ENCODE measurements at places on chromosomes 3 and 15.

- no peak for DNase-seq
These were observed 131.3 kb upstream of the PRR20G start for GRCh38 chr3:127419182-127419581.

- DNase-seq: no peak
These were observed 30.5 kb downstream of the RFTN1 start for GRCh38 chr3:16482770-16483531.

DNA sequence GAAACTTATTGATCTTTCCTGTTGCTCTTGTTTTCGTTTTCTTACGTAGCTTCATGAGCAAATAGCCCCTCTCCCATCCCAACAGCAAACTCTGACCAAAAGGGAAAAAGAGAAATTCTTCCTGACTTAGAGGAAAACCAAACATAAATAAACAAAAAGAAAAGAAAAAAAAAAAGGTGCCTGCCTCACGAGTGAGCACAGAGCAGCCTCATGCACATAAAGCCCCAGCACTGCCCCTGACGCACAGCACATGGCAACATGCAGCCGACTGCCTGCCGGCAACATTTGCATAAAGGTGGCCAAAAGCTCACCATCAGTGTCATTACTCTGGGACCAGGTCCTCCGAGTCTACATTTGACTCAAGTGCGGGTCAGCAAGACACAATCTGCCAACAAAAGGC lies 6.4 kb downstream of the POC1A start:
- no peak for DNase-seq

DNA sequence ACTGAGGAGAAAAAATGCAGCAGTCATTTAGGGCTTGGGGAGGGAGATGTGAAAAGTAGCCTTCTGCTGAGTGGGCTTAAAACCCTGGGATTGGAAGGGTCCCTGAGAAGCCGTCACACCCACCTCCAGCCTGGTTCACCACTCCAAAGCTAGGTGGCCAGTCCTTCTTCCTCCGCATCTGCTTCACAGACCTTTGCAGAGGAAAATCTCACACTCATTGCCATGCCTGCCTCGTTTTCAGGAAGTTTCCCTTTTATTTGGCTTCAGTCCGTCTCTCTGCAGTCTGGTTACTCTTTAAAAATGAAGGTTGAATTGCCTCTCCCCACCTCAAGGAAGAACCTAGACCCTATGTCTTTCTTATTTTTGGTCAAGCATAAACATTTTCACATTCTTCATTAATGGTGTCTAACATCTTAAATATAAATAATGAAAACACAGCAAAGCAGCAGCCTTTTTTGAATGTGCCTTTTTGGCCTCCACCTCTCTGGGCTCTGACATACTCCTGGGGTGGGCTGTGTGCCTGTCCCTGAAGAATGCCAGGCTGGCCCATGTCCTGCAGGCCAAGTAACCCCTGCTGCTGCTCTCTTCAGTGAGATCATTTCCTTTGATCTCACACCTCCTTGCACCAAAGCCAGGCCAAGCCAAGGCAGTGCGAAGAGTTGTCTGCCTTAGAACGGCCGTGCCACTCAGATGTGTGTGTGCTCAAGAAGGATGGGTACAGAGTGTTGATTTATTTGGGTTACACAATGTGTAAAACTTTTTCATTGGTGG lies 11.0 kb downstream of the MRAS start:
- DNase-seq: no peak

DNA sequence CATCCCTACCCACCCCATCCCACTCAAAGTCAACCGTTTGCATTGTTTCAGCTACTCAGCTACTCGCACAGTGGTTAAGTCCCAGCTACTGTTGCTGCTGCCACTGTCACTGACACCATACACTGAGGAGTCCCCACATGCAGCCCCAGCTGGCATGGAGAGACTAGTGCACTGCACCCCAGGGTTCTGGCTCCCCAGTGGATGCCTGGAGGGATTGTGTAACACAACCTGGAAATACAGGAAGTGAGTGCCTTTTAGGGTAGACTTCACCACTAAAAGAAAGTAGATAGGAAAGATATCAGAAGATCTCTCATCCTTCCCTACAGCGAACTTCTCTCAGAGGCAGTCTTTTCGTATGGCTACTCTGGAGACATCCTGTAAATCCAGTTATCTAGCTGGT lies 169.2 kb upstream of the STRIT1 start:
- DNase-seq: no peak

DNA sequence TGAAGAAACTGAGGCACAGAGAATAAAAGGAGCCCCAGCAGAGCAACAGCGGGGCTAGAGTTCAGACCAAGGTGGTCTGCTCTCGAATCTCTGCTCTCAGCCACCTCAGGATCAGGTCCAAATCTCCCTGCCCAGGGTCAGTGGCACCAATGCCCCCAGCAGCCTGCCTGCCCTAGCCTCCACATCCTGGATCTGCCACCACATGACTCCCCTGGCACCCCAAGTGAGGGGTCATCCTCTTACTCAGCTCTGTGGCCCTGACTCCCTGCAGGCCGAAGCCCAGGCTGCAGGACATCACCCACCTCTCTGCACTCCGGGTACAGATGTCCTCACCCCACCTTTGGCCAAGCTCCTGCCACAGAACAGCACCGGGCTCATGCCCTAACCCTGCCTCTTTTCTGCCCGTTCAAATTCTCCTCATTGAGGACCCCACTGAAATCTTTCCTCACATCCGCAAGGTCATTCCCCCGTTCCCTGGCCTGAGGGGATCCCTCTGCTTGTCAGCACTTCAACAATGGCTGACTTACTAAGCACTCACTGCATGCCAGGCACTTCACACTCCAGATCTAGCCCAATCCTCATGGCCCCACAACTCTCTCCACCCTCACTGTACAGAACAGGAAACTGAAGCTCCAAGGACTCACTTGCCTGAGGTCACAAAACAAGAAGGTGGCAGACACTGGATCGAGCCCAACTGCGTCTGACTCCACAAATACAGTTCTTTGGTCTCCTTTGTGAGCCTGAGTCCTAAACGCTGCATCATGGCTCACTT lies 4.3 kb downstream of the PPIB start:
- DNase-seq: no peak
